ENCODE measurements at places on chromosomes 1 and 21. TPM values are rescaled to one million over a fixed set of nuclear protein-coding genes. Genes with fewer than 3 reads are reported as not detected.

Gene CYP2J2
- 10.8 TPM for total RNA-seq

Gene COL6A1
- 669 TPM for total RNA-seq

Gene GPR52
- 2.7 TPM for total RNA-seq

Gene NUP210L
- total RNA-seq, result 0.21 TPM

Gene FH
- total RNA-seq, result 33.5 TPM

Gene RTCA
- total RNA-seq, result 22.6 TPM

Gene ACP6
- total RNA-seq, result 15.1 TPM

Gene SHISAL2A
- not detected for total RNA-seq

Gene CSMD2
- total RNA-seq, result 0.66 TPM

Gene GSTM5
- total RNA-seq, result 1.1 TPM

Gene RGS13
- total RNA-seq, result 0.78 TPM

Gene BRINP2
- not detected for total RNA-seq

Gene MYBPHL
- total RNA-seq, result not detected

Gene THRAP3
- 114 TPM for total RNA-seq

Gene AADACL3
- not detected for total RNA-seq

Gene PRAMEF15
- not detected for total RNA-seq

Gene CLDN19
- total RNA-seq, result 183 TPM

Gene TMPRSS15
- total RNA-seq, result not detected

Gene MAP10
- 3.7 TPM for total RNA-seq

Gene TNFRSF8
- total RNA-seq, result not detected

Gene GPR153
- total RNA-seq, result 10.8 TPM

Gene MAGOH
- 11.6 TPM for total RNA-seq

Gene FALEC
- not detected for total RNA-seq

Gene FAM76A
- 26.4 TPM for total RNA-seq

Gene TMEM35B
- 61.0 TPM for total RNA-seq

Gene COL24A1
- 2.5 TPM for total RNA-seq

Gene PRRX1
- total RNA-seq, result 55.5 TPM

Gene CELA2A
- total RNA-seq, result 1.6 TPM

Gene SPEN
- total RNA-seq, result 80.6 TPM

Gene C1orf94
- not detected for total RNA-seq

Gene GJA8
- not detected for total RNA-seq

Gene ACBD3
- 41.4 TPM for total RNA-seq

Gene MAP3K21
- 3.3 TPM for total RNA-seq

Gene C1orf185
- not detected for total RNA-seq

Gene DCDC2B
- not detected for total RNA-seq

Gene KCNK2
- total RNA-seq, result 9.4 TPM

Gene LIX1L
- total RNA-seq, result 30.8 TPM

Gene MYBPH
- total RNA-seq, result not detected

Gene TTC13
- 30.0 TPM for total RNA-seq

Gene PTPRU
- total RNA-seq, result 59.4 TPM

Data from tibial nerve (tissue), 4 donors.